Right cardiac atrium (tissue), 5 donors: ENCODE measurements at places on chromosomes 4 and X.

DNA sequence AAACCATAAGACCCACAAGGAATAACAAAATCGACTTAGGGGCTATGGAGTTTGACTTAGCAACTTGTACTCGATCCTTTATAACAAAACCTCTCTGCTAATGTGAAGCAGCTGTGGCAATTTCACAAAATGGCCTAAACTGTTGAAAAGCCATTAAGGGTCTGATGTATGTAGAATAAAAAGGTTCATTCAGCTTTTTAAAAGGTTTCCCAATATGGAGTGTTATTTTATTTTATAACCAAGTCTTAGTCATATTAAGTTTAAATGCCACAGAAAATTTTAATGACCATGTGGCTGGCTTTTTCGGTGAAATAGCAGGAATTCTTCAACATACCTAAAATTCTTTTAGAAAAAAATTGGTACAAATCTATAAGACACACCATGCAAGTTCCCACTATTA lies 291.8 kb upstream of the HAND2 start:
- DNase-seq, result no peak

DNA sequence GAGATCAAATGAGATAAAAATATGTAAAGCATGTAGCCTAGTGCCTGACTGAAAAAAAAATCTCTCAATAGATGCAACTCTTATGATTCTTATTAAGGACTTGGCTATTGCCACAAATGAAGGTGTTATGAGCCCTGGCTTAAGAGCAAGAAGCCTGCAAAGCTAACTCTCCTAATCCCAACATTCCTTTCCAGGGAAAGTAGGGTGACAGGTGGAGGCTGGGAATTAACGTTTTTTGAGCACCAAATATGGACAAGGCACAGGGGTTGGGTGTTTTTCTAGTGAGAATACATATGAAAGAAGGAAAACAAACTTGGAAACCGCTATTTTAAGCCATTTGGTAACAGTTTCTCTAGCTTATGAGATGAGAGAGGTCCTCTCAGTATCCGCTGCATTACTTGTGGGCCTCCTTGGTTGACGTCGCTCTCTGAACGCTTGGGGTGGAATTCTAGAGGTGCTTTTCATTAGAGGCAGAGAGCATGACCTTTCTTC lies 2.4 kb downstream of the RHOH start:
- DNase-seq, result no peak

DNA sequence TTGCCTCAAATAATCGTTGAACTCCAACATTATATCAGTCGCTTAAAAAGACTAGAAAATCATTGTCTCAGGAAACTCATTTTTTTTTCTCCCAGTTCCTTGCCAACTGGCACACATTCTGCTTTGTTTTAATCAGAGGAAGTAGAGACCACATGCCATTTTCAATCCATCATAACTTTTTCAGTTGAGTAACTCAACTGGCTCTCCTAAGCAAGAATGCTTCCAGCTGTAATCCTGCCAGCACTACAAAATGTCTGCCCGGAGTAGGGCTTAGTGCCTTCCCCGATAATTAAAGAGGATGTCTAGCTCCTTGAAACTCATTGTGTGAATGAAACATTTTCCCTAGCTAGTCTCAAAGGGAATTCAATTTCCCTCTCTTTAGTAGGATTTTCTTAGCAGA lies 33.0 kb downstream of the FREM3 start:
- peak; percentile 64 for DNase-seq

DNA sequence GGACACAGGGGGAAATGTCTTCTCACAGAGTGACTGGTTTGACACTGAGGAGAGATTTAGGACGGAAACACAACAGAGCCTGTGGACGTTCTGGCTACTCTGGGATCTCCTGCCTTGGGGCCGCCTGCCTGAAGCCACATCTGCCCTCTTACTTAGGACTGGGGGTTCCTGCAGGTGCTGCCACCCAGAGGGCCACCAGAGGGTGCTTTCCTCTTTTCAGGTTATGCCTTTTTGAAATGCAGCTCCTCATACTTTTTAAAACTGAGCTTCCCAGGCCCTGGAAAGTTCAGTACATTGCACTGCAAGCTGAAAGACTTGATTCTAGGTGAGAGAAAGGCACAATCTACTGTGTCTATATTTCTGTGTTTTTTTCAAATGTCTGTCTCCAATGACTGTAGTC lies 92.2 kb upstream of the PGRMC2 start:
- DNase-seq, result peak; percentile 53

DNA sequence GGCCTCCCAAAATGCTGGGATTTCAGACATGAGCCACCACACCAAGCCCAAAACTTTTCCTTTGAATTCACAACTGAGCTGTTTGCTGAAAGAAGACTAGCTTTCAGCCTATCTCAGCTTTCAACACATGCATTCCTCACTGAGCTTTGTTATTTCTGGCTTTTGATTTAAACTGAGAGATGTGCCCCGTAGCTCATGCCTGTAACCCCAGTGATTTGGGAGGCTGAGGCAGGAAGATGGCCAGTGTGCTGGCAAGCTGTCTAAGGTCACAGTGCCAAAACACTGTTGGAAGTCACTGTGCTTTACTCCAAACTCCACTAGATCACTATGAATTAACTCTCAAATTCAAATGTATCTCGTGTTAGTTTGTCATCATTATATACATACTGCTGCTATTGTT lies 779.5 kb downstream of the TRIML1 start:
- no peak for DNase-seq

DNA sequence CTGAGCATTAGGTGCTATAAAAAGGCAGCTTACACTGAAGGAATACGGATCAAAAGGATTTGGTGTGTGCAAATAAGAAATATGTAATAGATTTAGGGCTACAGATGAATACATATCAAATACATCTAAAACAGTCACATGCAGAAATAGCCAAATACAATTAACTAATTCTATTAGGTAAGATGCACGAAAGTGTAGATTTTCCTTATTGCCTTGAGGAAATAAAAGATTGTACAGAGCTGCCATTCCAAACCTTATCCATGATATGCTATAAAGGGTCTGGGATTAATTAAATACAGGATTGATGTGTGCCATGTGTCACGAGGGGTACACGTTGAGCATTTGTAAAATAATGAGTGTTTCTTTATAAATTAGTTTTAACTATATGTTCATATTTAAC lies 107.0 kb upstream of the ELOVL6 start:
- DNase-seq, result no peak

GRCh38 chr4:13793020-13793710 lies 165.6 kb upstream of the BOD1L1 start:
- no peak for DNase-seq

DNA sequence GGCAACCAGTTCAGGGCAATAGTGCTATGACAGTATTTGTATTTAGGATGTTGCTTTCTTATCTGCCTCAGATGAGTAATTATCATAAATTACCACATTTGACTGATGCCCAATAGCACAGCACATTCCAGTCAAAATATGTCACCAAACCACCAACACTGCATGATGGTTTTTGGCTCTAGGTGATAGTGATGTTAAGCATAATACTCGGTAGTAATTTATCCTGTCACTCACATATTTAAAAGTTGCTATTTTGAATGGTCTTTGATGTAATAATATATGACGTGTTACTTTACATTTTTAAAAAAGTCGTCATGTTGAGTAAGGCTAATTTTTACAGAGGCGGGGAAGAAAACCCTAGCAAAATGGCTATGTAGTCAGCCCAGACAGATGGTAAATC lies 42.5 kb downstream of the UNC5C start:
- DNase-seq, result no peak

DNA sequence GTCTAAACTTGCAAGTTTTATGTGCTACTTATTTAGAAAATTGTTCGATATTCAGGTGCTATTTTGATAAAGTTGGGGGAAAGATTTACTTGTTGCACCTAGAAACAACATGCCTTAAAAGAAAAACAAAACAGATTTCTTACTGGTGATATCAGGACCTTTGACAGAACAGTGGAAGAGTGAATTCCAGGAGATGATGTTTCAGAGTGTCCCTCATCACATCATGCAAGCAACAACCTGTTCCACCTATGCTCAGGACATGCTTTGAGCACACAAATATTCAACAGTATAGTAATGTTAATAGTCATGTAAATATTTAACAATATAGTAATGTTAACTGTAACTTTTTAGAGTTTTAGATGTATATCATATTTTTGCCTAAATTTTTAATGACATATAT lies 23.9 kb upstream of the RNF128 start:
- DNase-seq, result no peak

GRCh38 chrX:75229774-75230173 lies 44.1 kb upstream of the UPRT start:
- DNase-seq, result no peak

- DNase-seq, result peak; percentile 55
Observed at GRCh38 chrX:2829469-2830246, 928 bp downstream of the GYG2 start.

GRCh38 chr4:6779667-6780565 lies 2.6 kb upstream of the KIAA0232 start:
- no peak for DNase-seq

DNA sequence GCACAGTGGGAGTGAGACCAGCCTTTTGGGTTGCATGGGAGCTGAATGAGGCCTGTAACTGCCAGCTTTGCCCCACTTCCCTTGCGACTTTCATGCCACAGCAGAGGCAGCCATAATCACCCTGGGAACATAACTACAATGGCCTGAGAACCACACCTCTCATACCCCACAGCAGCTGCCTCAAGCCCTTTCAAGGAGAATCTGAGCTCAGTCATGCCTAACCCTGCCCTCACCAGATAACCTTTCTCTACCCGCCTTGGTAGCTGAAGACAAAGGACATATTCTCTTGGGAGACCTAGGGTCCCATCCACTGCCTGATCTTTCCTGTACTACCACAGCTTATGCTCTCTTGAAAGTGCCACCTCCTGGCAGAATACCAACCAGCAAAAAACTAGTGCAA lies 599.9 kb upstream of the IGFBP7 start:
- no peak for DNase-seq

DNA sequence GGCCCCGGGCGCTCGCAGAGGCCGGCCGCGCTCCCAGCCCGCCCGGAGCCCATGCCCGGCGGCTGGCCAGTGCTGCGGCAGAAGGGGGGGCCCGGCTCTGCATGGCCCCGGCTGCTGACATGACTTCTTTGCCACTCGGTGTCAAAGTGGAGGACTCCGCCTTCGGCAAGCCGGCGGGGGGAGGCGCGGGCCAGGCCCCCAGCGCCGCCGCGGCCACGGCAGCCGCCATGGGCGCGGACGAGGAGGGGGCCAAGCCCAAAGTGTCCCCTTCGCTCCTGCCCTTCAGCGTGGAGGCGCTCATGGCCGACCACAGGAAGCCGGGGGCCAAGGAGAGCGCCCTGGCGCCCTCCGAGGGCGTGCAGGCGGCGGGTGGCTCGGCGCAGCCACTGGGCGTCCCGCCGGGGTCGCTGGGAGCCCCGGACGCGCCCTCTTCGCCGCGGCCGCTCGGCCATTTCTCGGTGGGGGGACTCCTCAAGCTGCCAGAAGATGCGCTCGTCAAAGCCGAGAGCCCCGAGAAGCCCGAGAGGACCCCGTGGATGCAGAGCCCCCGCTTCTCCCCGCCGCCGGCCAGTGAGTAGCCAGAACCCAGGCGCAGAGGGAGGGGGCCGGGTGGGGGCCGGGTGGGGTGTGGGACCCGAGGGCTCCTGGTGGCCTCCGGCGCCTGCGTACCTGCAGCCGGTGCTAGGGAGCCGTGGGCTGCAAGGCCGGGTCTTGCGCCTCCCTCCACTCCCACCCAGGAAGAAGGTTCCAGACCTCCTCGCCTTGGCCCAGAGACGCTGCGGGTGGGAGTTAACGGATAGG lies 534 bp downstream of the MSX1 start:
- DNase-seq, result no peak

- DNase-seq, result no peak
Observed at GRCh38 chr4:8848507-8849265, 23.0 kb downstream of the HMX1 start.

GRCh38 chr4:85833302-85833701 lies 358.4 kb downstream of the ARHGAP24 start:
- DNase-seq, result no peak

GRCh38 chr4:74202062-74202586 lies 44.2 kb downstream of the MTHFD2L start:
- no peak for DNase-seq

- no peak for DNase-seq
Observed at GRCh38 chr4:5918331-5918985, 25.6 kb upstream of the CRMP1 start.
